ENCODE measurements at places on chromosomes 13 and 19. TPM values are rescaled to one million over a fixed set of nuclear protein-coding genes. Genes with fewer than 3 reads are reported as not detected.

FOXO1 gene
- total RNA-seq: 3.6 TPM

GARIN5A gene
- 1.8 TPM for total RNA-seq

CPAMD8 gene
- total RNA-seq: 0.46 TPM

FGF9 gene
- not detected for total RNA-seq

TUBA3C gene
- total RNA-seq: not detected

LIPE gene
- 2.3 TPM for total RNA-seq

PBX4 gene
- 1.7 TPM for total RNA-seq

All from A549 treated with ZK216348 at 1 μM for 4 hours (cell line).